ENCODE measurements at places on chromosomes 4 and X. TPM values are rescaled to one million over a fixed set of nuclear protein-coding genes. Genes with fewer than 3 reads are reported as not detected.
A peak's percentile ranks its signal among the peaks of the same experiment; 100 is the strongest.

DNA sequence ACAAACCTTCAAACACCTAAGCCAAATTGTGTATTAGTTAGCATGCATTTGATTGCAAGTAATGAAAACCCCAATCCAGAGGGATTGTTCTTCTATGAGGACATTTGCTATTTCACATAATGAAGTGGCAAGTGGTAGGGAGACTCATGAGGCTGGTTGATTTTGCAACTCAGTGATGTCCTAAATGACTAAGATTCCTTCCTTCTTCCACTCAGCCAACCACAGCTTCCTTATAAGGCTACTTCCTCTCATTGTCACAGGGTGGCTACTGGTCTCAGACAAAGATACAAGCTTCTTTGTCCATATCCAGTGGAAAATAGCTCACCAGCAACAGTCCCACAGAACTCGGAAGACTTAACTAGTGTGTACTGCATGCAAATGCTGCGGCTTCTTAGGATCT, 5.3 kb upstream of the OTC start:
- DNase-seq, result no peak
- no peaks in the 10 kb centered on the region for H3K36me3 ChIP-seq
- no peak overlapping the region for H3K4me3 ChIP-seq
- no peaks in the 10 kb centered on the region for H3K4me1 ChIP-seq

- H3K4me1 ChIP-seq, result no peaks in the 10 kb centered on the region
- DNase-seq, result no peak
- no peaks in the 10 kb centered on the region for H3K27me3 ChIP-seq
- H3K36me3 ChIP-seq, result no peaks in the 10 kb centered on the region
- H3K27ac ChIP-seq, result no peak overlapping the region
- no peak overlapping the region for H3K4me3 ChIP-seq
These were observed 46.5 kb upstream of the FAT4 start for GRCh38 chr4:125268068-125268755.

DNA sequence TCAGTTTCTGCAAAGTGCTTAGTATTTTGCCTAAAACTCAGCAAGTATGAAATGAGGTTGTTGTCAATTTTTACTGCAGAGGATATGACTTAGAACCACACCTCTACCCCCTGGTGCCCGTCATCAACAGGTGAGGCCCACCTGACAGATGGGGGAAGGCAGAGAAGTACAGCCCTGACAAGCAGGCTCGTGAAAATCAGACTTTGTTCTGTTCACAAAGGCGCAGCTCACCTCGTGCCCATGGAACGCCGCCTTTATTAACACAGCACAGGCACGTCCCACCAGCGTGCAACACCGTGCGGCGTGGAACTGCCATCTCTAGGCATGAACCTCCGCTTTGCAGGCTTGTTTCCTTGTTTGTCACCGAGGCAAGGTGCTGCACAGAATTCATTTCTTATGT, 13.3 kb downstream of the CYP4V2 start:
- DNase-seq, result no peak
- H3K4me3 ChIP-seq, result peak overlapping the region; percentile 6
- H3K27me3 ChIP-seq, result no peaks in the 10 kb centered on the region
- H3K4me1 ChIP-seq, result peaks cover 5% of the 10 kb centered on the region
- H3K27ac ChIP-seq, result peak overlapping the region; percentile 62

DNA sequence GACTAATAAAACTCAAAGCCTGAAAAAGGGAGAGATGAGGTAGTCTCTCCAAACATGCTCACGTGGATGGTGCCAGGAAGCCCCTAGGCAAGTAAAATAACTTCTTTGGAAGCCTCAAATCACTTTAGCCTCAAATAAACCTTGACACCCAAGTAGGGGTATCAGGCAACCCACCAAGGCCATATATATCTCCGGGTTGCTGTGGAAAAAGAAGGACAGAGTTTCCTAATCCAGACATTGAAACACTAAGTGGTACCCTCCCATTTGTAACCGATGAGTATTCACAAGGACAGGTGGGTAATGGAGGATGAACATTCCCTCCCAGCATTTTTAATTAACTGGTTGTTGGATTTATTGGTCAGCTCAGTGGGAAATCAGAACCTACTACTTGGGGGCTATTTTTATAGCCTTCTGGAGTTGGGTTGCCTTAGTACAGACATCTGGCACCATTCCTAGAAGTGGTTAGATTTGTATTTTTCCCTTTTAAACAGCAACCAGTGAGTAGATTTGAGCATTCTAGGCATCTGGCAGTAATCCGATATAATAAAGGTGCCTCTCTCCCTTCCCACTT, 87.7 kb downstream of the GPC3 start:
- no peak for DNase-seq
- H3K36me3 ChIP-seq, result no peaks in the 10 kb centered on the region
- no peak overlapping the region for H3K27ac ChIP-seq
- no peak overlapping the region for H3K4me3 ChIP-seq
- H3K27me3 ChIP-seq, result no peaks in the 10 kb centered on the region

DNA sequence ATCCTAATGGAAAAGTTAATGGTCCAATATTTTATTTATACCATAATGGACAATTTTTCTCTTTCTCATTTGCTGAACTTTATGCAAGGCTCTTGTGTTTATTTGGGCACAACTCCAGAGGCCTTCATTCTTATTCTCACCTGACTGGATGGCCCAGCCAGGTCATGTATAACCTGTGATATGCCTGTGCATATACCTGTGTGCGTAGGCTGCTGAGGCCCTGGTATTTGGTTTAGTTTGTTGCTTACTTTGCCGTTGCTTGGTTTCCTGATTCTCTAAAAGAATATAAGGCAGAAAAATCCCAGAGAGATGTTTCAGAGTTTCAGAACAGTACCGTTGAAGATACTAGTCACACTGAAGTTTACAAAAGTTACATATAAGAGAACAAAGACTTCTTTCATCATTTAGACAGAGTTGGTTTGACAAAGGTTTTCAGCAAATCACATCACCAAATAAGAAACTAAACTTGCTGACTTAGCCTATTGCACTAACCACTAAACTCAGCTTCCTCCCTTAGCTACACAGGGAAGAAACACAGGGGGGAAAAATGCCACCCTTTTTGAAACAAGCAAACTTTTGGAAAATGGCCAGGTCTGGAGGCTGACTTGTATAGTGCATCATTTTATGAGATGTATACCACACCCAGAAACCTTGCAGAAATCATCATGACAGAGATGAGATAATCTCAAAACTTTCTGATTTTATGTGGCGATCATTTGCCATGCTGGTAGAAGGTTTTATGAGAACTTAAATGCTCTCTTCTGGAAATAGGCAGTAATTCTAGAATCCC, 248.5 kb downstream of the GRIA3 start:
- no peaks in the 10 kb centered on the region for H3K27me3 ChIP-seq
- H3K4me1 ChIP-seq, result no peaks in the 10 kb centered on the region

GRCh38 chrX:43493756-43494155, 162.3 kb upstream of the MAOA start:
- no peaks in the 10 kb centered on the region for H3K4me1 ChIP-seq
- DNase-seq, result no peak
- no peaks in the 10 kb centered on the region for H3K36me3 ChIP-seq
- H3K27ac ChIP-seq, result no peak overlapping the region
- no peaks in the 10 kb centered on the region for H3K27me3 ChIP-seq

- H3K27me3 ChIP-seq, result no peaks in the 10 kb centered on the region
- peak overlapping the region; percentile 83 for H3K4me3 ChIP-seq
- peak overlapping the region; percentile 40 for H3K27ac ChIP-seq
- peak; percentile 54 for DNase-seq
These were observed 839 bp downstream of the QDPR start for GRCh38 chr4:17511051-17511450.

DNA sequence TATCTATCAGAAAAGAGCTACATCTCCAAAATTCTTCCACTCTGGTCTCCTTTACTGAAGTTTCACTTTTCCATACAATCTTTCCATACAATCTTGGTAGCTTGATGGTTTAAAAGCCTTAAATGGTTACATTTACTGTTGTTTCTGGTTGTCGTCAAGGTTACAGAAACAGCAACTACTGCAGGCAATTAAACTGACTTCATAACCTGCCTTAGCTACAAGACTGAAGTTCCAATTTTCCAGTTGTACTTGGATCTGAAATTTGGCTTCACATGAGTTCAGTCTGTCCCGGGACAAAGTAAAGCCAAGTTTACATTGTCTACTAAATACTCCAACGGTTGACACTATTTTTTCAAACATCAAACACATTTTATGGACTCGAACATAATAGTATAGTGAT, 326.4 kb downstream of the ANKRD50 start:
- DNase-seq, result no peak
- H3K27me3 ChIP-seq, result no peaks in the 10 kb centered on the region
- no peaks in the 10 kb centered on the region for H3K36me3 ChIP-seq
- no peak overlapping the region for H3K27ac ChIP-seq
- no peak overlapping the region for H3K4me3 ChIP-seq

DNA sequence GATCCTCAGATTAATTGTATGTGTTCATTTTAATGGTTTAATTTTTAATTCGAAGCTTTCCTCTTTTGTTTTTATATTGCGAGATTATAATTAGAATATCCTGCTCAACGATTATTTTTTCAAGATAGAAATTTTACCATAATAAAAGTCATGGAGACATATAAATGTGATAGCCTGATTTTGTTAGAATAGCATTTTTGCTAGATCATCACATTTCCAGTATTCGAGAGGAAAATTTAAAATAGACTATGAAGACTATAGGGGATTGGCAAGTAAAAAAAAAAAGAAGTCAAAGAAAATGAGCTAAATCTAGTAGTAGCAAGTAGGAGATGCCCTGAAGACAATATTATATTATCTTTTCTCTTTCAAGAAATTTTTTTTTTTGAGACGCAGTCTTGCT, 60.6 kb downstream of the TENM3 start:
- H3K4me3 ChIP-seq, result no peak overlapping the region
- DNase-seq, result no peak
- no peak overlapping the region for H3K27ac ChIP-seq
- no peaks in the 10 kb centered on the region for H3K4me1 ChIP-seq

GRCh38 chr4:131063878-131064277, 1967.9 kb downstream of the C4orf33 start:
- H3K27me3 ChIP-seq, result no peaks in the 10 kb centered on the region
- H3K36me3 ChIP-seq, result no peaks in the 10 kb centered on the region
- no peak for DNase-seq
- no peak overlapping the region for H3K4me3 ChIP-seq
- no peak overlapping the region for H3K27ac ChIP-seq
- no peaks in the 10 kb centered on the region for H3K4me1 ChIP-seq

GRCh38 chr4:111924696-111925095, 220.6 kb upstream of the FAM241A start:
- no peak overlapping the region for H3K27ac ChIP-seq
- no peak overlapping the region for H3K4me3 ChIP-seq
- no peak for DNase-seq
- no peaks in the 10 kb centered on the region for H3K36me3 ChIP-seq
- no peaks in the 10 kb centered on the region for H3K27me3 ChIP-seq

DNA sequence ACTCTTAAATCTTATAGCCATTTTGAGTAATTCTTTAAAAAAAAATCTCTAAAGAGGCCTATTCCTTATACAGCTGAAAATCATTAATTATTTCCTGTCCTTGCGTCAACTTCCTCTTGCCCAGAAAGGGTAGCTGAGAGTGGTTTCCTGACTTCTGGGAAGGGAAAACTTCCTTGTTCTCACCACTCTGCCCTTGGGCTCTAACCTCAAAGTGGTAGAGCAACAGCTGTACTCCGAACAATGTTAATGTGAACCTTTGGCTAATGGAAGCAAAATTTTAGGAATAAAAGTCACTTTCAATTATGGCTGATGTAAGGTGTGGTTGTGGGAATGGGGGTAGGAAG, 15.3 kb downstream of the KLHL2 start:
- no peak overlapping the region for H3K4me3 ChIP-seq
- no peak overlapping the region for H3K27ac ChIP-seq
- H3K27me3 ChIP-seq, result no peaks in the 10 kb centered on the region
- peaks cover 2% of the 10 kb centered on the region for H3K4me1 ChIP-seq

DNA sequence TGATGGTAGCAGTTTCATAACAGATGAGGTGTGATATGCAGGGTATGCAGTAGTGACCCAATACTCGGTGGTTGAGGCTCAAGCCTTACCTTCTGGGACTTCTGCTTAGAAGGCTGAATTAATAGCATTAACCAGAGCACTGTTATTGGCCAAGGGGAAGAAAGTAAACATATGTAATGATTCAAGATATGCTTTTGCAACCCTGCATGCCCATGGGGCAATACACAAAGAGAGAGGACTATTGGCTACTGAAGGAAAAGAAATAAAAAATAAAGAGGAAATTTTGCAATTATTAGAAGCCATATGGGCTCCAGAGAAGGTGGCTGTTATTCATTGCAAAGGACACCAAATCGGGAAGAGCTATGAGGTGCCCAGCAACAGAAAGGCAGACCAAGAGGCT, 8.7 kb downstream of the GAGE10 start:
- H3K36me3 ChIP-seq, result no peaks in the 10 kb centered on the region
- H3K27ac ChIP-seq, result no peak overlapping the region
- H3K4me1 ChIP-seq, result peaks cover 3% of the 10 kb centered on the region

GRCh38 chr4:111982089-111982488, 163.2 kb upstream of the FAM241A start:
- H3K4me3 ChIP-seq, result no peak overlapping the region
- no peaks in the 10 kb centered on the region for H3K36me3 ChIP-seq
- H3K27me3 ChIP-seq, result no peaks in the 10 kb centered on the region
- no peaks in the 10 kb centered on the region for H3K4me1 ChIP-seq

- no peaks in the 10 kb centered on the region for H3K36me3 ChIP-seq
- no peaks in the 10 kb centered on the region for H3K27me3 ChIP-seq
- H3K4me3 ChIP-seq, result no peak overlapping the region
- no peak overlapping the region for H3K27ac ChIP-seq
- DNase-seq, result no peak
These were observed 794.8 kb upstream of the LCORL start for GRCh38 chr4:18816228-18816895.

- no peaks in the 10 kb centered on the region for H3K4me1 ChIP-seq
- H3K36me3 ChIP-seq, result no peaks in the 10 kb centered on the region
- no peak for DNase-seq
- H3K4me3 ChIP-seq, result no peak overlapping the region
- no peaks in the 10 kb centered on the region for H3K27me3 ChIP-seq
These were observed 1.5 kb upstream of the TMA16 start for GRCh38 chr4:163492951-163493504.

- no peak overlapping the region for H3K27ac ChIP-seq
- peak; percentile 30 for DNase-seq
- H3K4me1 ChIP-seq, result peaks cover 12% of the 10 kb centered on the region
- H3K27me3 ChIP-seq, result no peaks in the 10 kb centered on the region
- H3K4me3 ChIP-seq, result no peak overlapping the region
These were observed 14.7 kb downstream of the NDP start for GRCh38 chrX:43958529-43958928.

- no peaks in the 10 kb centered on the region for H3K36me3 ChIP-seq
- no peak overlapping the region for H3K4me3 ChIP-seq
- no peak for DNase-seq
- no peaks in the 10 kb centered on the region for H3K27me3 ChIP-seq
These were observed 69.9 kb downstream of the GATB start for GRCh38 chr4:151690876-151691275.

GSX2 gene
- polyA plus RNA-seq, result not detected

FGFBP1 gene
- not detected for polyA plus RNA-seq

IL1RAPL1 gene
- 0.23 TPM for polyA plus RNA-seq

DRD5 gene
- not detected for polyA plus RNA-seq

HAND2 gene
- polyA plus RNA-seq, result 39.6 TPM

FGD1 gene
- polyA plus RNA-seq, result 6.3 TPM

CLCN5 gene
- 7.3 TPM for polyA plus RNA-seq

ZNF674 gene
- 1.6 TPM for polyA plus RNA-seq

GPR82 gene
- 0.35 TPM for polyA plus RNA-seq

ASB9 gene
- 1.2 TPM for polyA plus RNA-seq

FAM236C gene
- polyA plus RNA-seq, result not detected
